Breast epithelium (tissue), 4 donors: ENCODE measurements at places on chromosomes 3 and 15. TPM values are rescaled to one million over a fixed set of nuclear protein-coding genes. Genes with fewer than 3 reads are reported as not detected.

Gene WDR49
- 0.80 TPM for total RNA-seq

GRCh38 chr15:89129123-89129815, 41.0 kb downstream of the ABHD2 start:
- no peak for DNase-seq

DNA sequence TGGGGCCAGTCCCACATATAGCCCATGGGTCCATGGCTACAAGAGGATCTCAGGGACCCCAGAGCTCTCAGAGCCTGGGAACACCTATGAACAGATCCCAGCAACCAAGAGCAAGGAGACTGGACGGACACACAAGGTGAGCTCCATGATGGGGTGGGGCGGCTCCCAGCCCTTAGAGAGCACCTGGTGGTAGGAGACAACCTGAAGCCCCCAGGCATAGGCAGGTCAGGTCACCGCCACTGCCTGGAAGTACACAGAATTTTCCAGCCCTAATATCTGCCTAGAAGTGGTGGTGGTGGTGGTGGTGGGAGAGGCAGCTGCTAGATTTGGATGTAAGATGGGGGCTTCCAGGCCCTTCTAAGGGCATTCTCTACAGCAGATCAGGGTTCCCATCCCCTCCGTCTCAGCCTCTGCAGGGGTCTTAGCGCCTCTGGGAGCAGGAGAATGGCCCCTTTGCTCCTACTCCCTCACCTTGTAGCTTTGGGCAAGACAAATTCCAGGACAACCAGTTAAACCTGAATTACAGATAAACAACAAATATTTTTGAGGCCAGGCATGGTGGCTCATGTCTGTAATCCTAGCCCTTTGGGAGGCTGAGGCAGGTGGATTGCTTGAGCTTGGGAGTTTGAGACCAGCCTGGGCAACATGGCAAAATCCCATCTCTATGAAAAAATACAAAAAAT, 9.2 kb downstream of the SH2D7 start:
- no peak for DNase-seq

DNA sequence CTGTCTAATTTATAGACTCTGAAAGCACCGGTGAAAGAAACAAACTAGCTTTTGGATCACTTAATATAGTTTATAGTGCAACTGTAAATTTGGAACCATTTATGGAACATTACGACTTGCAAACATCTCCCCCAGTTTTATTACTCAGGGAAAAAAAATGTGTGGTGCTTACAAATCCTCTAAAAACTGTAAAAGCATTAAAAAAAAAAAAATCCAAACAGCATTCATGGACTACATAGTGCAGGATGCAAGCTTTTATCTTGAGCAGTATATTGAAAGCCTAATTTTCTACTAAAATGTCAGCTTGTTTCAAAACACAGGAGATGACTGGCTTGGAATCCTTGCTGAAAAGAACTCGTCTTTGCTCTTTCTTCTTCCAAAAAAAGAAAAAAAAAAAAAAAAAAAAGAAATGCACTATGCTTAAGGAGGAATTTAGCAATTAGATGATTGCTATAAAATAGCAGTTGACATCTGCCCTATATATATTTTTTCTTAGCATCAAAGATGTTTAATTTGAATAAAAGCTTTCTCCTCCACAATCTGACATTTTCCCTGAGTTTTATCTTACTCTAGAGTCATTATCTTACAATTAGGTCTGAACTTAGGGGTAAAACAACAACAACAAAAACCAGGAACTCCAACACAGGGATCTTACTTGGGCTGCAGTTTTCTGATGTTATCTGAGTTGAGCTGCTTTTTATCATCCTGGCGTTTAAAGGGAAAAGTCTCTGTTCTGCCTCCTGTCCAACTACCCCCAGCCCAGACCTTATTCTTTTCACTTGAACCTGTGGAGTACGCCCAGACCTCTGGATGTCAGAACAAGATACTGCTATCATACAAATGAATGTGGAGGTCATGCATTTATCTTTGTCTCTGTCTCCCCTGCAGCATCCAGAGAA, 62.6 kb upstream of the PDZRN3 start:
- no peak for DNase-seq

DNA sequence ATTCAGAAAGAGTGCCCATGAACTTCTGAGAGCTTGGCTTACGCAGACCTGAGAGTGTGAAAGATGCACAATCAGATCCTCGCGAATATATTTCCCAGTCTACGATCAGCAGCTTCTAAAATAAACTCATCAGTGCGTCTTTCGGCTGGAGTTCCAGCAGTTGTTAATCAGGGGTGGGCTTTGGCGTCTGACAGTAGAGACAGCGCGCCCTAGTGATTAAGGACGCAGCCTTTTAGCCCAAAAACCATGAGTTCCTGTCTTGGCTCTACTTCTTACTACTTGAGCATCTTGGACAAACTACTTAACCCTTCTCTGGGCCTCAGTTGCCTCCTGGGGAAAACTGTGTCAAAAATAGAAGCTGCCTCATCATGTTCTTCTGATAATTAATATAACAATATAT, 15.8 kb upstream of the ARRDC4 start:
- DNase-seq: no peak
